ENCODE measurements at places on chromosomes 12 and 14. TPM values are rescaled to one million over a fixed set of nuclear protein-coding genes. Genes with fewer than 3 reads are reported as not detected.
A peak's percentile ranks its signal among the peaks of the same experiment; 100 is the strongest.

DNA sequence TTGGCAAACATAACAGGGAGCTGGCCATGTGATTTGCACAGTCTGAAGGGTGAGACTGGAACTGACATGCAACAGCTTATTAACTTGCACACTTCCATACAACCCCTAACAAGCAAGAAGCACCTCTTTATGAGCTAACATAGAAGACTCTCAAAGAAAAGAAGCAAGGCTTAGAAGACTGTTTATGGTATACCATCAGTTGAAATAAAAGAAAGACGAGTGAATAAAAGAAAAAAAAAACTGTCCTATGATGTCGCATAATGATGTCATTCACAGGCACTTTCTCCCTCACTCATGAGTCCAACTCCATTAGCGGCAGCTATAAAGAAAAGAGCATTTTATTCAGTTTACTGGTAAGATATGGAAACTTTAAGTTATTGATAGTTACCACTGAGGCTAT, 3.3 kb upstream of the MDM1 start:
- no peaks in the 10 kb centered on the region for H3K36me3 ChIP-seq
- peak overlapping the region; percentile 90 for H3K27ac ChIP-seq
- H3K27me3 ChIP-seq = no peaks in the 10 kb centered on the region
- H3K4me3 ChIP-seq = no peak overlapping the region
- H3K4me1 ChIP-seq = peaks cover 80% of the 10 kb centered on the region

CFAP73 gene
- not detected for total RNA-seq

GRCh38 chr12:68235576-68235975, 10.0 kb upstream of the IL26 start:
- no peak overlapping the region for H3K27ac ChIP-seq
- no peaks in the 10 kb centered on the region for H3K36me3 ChIP-seq
- DNase-seq = no peak
- no peak overlapping the region for H3K4me3 ChIP-seq
- H3K27me3 ChIP-seq = no peaks in the 10 kb centered on the region

CLSTN3 gene
- 26.0 TPM for total RNA-seq

DNA sequence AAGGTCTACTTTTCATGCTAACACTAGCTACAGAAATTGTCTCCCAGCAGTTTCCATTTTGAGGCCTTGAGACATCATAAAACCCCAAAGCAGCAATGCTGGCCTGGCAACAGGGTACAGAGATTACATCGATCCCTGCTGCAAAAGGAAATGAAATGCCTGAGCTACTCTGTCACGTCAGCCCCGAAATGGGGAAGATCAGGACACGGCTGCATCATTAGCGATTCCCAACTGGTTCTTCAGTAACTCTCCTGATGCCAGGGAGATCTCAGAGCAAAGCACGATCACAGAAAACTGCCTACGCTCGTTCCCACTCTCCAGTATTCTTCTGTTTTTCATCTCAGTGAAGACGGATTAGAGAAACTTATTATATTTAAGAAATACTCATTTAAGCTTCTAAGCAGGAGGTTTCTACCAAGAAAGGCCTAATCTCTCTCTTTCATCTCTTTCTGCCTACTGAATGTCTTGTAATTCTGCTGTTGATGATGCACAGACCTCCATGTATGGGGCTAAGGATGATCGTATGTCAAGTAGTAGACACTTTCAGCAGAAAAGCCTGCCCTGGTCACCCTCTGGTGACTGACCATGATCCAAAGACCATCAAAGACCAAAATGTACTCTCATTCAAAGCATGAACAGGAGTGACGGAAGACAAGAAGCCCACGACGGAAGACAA, 168.5 kb downstream of the RIMBP2 start:
- no peaks in the 10 kb centered on the region for H3K4me1 ChIP-seq
- no peaks in the 10 kb centered on the region for H3K27me3 ChIP-seq
- DNase-seq = no peak
- H3K36me3 ChIP-seq = no peaks in the 10 kb centered on the region

TMEM229B gene
- total RNA-seq = 6.1 TPM

INHBE gene
- total RNA-seq = 0.36 TPM

GRCh38 chr12:104733717-104734175, 224.3 kb downstream of the SLC41A2 start:
- H3K4me3 ChIP-seq = no peak overlapping the region
- no peaks in the 10 kb centered on the region for H3K36me3 ChIP-seq
- no peak for DNase-seq

DNA sequence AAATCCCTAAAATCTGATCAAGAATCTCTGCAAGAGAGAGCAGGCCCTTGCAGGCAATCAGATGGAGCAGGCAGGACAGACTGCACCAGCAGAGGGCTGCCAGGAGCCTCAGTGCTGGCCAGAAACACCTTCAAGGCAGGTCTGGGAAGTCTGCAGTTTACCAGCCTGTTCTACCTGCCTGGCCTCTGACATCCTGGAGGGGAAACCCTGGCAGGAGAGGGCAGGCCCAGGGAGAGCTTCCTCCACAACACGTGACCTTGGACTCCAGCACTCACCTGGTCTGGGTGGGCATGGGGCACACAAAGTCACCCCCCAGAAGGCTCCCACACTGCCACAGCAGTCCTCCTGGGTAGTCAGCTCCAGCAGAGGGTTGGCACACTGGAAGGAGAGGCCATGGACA, 56.0 kb downstream of the ISCA2 start:
- H3K4me1 ChIP-seq = peaks cover 8% of the 10 kb centered on the region
- H3K27me3 ChIP-seq = no peaks in the 10 kb centered on the region
- H3K27ac ChIP-seq = no peak overlapping the region
- no peak overlapping the region for H3K4me3 ChIP-seq
- H3K36me3 ChIP-seq = no peaks in the 10 kb centered on the region

Measured in sigmoid colon (tissue), 7 donors.